ENCODE measurements at places on chromosomes 11 and 22. TPM values are rescaled to one million over a fixed set of nuclear protein-coding genes. Genes with fewer than 3 reads are reported as not detected.

OR52H1 gene
- 0.43 TPM for polyA plus RNA-seq

KRTAP5-6 gene
- polyA plus RNA-seq: not detected

CARNS1 gene
- polyA plus RNA-seq: 2.1 TPM

OR4A15 gene
- not detected for polyA plus RNA-seq

JOSD1 gene
- 3.1 TPM for polyA plus RNA-seq

DDX25 gene
- polyA plus RNA-seq: 6.1 TPM

Data from cardiac muscle cell (in vitro differentiated cells and primary cell).